ENCODE measurements at places on chromosomes 1 and 21.

- no peak for DNase-seq
Measured at GRCh38 chr1:57072401-57073110, 106.7 kb upstream of the C8B start.

DNA sequence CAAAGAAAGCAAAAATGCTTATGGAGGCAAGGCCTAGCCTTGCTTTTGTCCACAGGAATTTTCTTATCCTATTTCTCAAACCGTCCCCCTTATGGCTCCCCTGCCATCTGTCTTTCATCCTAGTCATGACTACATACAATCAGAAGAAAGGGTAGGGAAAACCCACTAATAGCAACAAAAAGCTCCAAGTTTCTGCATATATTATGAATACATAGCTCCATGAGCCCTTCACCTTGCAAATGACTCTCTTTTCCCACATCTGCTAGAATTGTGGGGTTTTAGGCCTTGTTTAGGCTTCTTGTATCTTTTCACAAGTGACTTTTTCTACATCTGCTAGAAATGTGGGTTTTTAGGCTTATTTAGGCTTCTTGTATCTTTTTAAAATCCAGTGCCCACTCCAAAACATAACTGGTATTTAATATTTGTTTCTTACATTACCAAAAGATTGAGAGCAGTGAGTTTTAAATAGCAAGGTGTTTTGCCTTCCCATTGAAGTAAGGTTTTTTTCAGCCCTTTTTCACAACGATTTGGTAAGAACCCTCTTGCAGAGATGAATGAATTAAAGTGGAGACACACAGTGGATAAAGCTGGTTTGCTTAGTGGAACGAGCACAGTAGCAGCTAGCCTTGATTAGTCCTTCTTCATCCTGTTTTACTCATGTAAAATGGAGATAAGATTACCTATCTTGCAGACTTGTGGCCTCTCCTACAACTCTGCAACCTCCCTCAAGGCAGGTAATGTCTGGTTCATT is 4.4 kb downstream of the GADD45A start:
- DNase-seq, result no peak

- DNase-seq, result no peak
Measured at GRCh38 chr1:53547231-53547790, 88.1 kb downstream of the DMRTB1 start.

GRCh38 chr1:31441970-31442647 is 29.1 kb downstream of the SERINC2 start:
- no peak for DNase-seq

GRCh38 chr1:114499478-114499877 is 11.5 kb downstream of the TRIM33 start:
- DNase-seq, result no peak

DNA sequence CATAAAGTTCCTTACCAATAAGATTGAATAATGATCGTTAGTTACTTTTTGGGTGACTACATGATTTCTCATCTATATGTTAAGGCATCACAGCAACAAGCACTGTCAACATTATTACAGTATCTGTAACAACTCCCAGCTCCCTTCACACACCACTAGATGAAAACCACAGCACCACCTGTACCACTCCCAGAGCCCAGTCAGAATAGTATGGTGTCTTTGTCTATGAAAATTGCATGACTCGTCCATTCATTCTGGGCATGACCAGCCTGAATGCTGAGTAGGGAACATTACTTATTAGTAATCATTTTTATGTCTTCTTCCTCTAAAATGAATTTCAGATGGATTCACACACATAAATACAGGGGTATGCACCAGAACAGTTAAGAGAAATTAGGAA is 7.0 kb downstream of the OLFML2B start:
- no peak for DNase-seq

GRCh38 chr21:41612674-41613532 is 104.9 kb upstream of the TMPRSS2 start:
- no peak for DNase-seq

- DNase-seq, result no peak
Measured at GRCh38 chr1:201329286-201329685, 46.0 kb downstream of the PKP1 start.

DNA sequence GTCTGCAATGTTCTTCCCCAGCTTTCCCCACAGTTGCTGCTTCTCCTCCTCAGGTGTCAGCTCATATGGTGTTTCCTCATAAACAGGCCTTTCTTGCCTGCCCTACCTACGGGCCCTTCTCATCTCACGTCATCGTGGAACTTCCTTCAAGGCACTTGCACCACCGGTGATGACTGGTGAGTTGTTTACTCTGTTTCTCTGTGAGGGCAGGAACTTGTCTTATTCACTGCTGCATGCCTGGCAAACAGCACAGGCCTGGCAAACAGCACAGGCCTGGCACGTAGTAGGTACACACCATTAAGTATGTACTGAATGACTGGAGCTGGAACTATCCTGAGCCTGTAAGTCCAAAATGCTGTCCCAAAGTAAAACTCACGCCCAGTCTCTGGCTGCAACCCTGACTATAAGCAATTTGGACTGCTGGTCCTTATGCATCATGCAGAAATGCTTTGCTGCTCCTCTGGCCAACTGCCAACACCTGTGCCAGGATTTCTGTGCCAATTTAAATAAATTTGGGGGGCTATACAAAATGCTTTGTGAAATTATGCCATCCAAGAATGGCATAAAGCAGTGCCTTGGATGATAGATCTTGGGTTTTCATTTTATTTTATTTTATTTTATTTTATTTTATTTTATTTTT is 25.7 kb downstream of the STK40 start:
- no peak for DNase-seq

GRCh38 chr1:10292188-10292587 is 81.8 kb downstream of the KIF1B start:
- no peak for DNase-seq

DNA sequence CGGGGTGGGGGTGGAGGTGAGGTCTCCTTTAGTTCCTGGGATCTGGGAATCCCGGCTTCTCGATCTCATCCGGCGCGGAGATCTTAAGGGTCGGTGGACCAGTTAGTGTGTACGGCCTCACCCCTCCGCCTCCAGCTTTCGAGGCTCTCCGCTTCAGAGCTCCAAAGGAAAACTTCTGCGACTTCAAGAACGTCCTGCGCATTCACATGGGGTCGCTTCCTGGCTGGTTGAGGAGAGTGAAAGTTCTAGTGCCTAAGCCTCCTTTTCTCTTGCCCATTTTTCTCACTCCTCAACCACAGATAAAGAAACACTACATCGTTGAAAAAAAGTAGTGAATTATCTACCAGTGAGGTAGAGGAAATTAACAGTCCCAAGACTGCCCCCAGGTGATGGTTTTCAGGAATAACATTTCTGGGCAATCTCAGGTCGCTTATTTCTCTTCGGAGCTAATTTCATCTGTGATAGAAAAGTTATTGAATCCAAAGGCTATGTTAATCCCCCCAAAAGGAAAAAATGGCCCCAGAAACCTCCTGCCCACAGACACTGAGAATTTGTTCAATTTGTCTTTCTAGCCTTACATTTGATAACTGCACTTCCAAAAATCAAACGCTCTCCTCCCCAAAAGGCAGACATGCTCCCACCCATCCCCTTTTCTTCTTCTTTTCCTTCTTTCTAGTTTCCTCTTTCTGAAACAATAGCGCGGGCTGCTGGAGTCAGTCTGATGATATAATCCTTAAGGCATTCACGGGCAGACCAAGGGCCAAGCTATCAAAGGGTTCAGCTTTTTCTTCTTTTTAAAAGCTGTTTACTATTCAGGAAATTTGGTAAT is 20.6 kb upstream of the TBX15 start:
- no peak for DNase-seq

GRCh38 chr1:204219971-204220616 is 6.3 kb upstream of the GOLT1A start:
- no peak for DNase-seq

DNA sequence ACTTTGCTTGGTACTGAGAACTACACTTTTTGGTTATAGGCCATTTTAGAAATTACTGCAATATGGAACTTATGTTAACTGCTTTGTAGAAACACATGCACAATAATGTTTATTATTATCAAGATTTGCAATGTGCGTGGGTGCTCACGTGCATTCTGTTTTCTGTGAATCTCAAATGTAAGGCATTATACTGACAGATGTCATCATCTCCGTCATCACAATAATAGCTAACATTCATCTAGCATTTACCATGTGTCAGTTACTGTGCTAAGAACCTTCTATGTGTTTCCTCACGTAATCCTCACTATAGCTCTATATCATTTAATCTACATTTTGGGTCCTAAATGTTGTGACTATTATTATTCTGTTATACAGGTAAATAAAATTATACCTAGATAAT is 1214.8 kb upstream of the ADGRL4 start:
- DNase-seq, result no peak

DNA sequence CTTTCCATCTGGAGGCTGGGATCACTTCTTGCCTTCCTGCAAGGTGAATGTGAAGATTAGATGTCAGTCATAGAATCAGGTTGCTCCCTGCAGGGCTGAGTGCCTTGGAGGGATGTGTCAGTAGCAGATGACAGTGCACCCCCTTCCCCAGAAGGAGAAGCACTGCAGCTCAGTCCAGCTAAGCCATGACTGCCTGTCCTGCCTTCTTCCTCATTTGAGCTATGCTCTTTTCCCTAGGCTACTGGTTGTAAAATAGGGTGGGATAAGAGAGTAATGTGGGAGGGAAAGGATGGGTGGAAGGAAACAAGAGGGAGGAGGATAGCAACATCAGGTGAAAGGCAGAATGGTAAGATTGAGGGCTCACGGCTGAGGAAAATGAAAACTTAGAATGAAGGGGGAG is 11.1 kb upstream of the FABP3 start:
- DNase-seq, result no peak

DNA sequence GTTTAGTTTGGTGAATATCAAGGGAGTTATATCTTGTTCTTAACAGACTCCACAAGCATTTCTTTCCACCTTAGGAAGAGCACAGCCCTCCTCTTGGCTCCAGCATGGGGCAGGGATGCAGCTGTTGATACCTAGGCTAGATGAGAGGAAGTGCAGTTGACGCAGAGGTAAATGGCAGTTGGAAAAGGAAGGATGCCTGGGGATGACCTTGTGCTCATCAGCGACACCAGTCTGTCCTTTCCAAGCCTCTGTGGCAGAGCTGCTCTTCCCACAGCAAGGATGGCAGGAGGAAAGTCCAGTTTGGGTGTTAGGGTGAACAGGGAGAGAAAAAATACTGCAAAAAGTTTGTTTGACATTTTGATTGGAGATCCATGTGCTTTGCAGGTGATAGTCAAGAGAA is 6.2 kb downstream of the PROX1 start:
- DNase-seq, result peak; percentile 40

- no peak for DNase-seq
Measured at GRCh38 chr21:26495283-26495849, 77.7 kb downstream of the CYYR1 start.

DNA sequence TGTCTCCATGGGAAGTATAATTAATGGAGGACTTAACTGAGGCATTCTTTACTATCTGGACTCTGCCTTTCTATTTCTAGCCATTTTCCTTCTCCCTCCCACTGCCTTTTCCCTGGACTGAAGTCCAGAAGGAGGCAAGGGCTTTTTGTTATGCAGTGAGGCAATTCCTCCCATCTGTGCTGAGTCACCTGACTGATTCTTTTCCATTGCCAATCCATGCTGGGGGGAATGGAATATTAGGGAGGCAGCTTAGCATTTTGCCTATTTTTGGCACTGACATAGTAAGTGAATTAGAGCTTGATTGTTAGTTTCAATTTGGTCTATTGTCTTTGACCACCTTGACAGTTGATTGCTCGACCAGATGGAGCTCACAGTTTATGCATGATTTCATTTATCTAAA is 1000.6 kb upstream of the PRMT6 start:
- no peak for DNase-seq

GRCh38 chr1:168520052-168520751 is 23.6 kb downstream of the XCL2 start:
- DNase-seq, result no peak

- DNase-seq, result peak; percentile 22
Measured at GRCh38 chr1:89594096-89594740, 38.7 kb upstream of the LRRC8C start.

GRCh38 chr1:50983219-50983802 is 13.3 kb downstream of the CDKN2C start:
- peak; percentile 61 for DNase-seq

DNA sequence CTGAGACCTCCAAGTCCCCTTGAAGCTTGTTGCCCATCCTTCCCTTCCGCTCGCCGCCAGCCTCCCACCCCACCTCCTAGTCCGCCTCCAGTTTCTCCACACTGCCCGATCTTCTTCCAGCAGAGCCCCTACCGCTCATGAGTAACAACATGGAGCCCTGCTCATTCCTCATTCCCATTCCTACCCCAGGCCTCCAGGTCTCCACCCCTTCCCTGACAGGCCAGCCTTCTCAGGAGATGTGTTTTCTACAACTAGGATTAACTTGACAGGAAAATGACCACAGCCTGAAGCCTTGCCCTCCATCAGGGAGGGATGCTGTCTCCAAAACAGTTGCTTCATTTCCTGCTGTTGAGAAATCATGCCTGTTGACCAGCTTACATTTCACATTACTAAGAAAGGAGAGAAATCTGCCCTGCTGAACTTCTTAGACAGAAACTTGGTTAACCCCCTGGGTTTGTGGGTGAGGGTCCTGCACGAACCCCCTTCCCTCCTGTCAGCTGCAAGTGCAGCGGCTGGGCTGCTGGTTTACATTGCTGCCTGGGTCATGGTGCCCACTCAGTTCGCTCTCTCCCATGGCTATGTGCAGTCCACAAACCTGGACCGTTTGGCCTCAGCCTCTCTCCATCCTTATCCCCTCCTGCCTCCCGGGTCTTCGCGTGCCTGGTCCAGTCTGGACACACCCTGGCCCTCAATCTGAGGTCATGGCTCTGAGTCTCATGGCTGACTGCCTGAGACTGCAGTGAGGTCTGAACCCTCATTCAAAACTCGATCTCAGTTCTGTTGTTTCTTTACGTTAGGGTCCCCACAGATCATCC is 16.1 kb upstream of the CHI3L1 start:
- no peak for DNase-seq

- DNase-seq, result no peak
Measured at GRCh38 chr1:167489571-167490340, 28.6 kb downstream of the CD247 start.

DNA sequence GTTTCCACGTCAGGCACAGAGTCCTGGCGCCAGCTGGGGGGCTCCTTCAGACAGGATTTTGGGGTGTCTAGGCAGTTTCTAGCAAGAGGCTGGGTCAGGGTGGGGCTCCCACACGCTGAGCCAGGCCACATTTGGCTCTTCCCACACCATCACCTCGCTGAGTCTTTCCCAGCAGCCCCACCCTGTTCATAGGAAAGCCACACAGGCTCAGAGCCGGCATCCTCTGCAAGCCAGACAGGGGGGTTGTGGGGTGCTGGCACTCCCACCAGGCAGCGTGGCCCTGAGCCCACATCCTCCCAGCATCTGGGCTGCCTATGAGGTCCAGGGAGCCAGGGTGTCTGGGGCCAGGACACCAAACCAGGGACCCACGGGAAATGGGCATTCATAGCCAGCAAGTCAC is 2.8 kb upstream of the GPR153 start:
- DNase-seq, result no peak

- no peak for DNase-seq
Measured at GRCh38 chr1:156524481-156524869, 23.9 kb upstream of the MEF2D start.
